RPMI7951 (cell line): ENCODE measurements at places on chromosomes 4 and X. TPM values are rescaled to one million over a fixed set of nuclear protein-coding genes. Genes with fewer than 3 reads are reported as not detected.

DNA sequence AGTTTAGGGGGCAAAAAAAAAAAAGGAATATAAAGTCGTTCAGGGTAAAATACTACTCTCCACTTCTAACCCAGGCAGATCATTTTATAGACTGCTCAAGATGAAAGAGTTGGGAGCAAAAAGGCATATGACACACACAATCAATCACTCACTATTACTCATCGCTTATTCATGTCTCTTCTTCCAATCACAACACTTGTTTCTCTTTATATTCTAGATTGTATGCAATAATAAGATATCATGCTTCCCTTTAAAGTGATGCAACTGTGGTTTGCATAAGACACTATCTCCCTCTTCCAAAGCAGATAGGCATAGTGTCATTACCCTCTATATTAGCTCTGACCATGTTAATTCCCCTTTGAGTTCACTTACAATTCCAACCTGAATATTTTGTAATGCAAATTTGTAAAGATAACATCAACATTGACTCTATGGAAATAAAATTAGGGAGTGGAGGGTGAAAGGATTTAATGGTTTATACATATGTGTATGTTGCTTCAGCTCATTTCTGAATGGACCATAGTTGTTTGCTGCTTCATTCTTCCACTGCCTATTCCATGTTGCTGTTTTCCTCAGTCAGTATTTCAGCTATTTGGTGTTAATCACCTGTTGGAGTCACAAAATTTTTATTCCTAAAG is 154.9 kb upstream of the EPHA5 start:
- DNase-seq, result peak; percentile 66

DNA sequence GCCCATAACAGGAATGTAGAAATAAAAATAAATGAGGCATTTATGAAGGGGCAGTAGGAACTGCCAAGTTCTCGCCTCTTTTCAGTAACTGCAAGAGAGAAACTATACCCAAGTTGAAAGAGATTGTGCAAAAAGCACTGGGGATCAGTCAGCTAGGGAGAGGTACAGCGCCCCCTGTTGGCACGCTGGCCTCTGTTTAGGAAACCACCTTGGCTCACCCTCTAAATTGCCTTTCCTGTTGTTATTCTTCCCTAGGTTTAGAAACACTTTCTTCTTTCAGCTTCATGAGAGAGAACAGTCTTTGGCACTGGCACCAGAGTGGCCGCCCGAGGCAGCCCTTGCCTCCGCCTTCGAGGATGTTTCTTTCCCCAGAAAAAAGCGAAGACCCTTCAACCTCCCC is 348.5 kb downstream of the MID1IP1 start:
- DNase-seq, result peak; percentile 58

Gene OPHN1
- total RNA-seq, result 3.5 and 6.0 TPM in 2 replicates

Gene SGMS2
- total RNA-seq, result 14.0 and 15.3 TPM in 2 replicates

Gene IRS4
- 0.24 TPM in 1 of 2 replicates, not detected in the other for total RNA-seq

Gene LIMCH1
- 0.39 and 0.60 TPM in 2 replicates for total RNA-seq

GRCh38 chr4:123661080-123661737 is 264.6 kb downstream of the SPRY1 start:
- peak; percentile 30 for DNase-seq

- DNase-seq, result no peak
These were observed 3.3 kb upstream of the ERAS start for GRCh38 chrX:48823053-48823452.

- DNase-seq, result no peak
These were observed 414.6 kb upstream of the HS3ST1 start for GRCh38 chr4:11843340-11843739.

Gene AGTR2
- total RNA-seq, result not detected in 2 replicates

Gene TEX13C
- total RNA-seq, result under 0.01 TPM in 1 of 2 replicates, not detected in the other

Gene LRRC66
- total RNA-seq, result 0.10 and 0.12 TPM in 2 replicates

Gene L1CAM
- 49.5 and 58.9 TPM in 2 replicates for total RNA-seq

GRCh38 chrX:98627645-98628044 is 1743.9 kb downstream of the RPA4 start:
- DNase-seq, result no peak
